CD4-positive, alpha-beta T cell treated with Interleukin-21 for 1 hour (primary cell): ENCODE measurements at places on chromosomes 3 and 15.
A peak's percentile ranks its signal among the peaks of the same experiment; 100 is the strongest.

DNA sequence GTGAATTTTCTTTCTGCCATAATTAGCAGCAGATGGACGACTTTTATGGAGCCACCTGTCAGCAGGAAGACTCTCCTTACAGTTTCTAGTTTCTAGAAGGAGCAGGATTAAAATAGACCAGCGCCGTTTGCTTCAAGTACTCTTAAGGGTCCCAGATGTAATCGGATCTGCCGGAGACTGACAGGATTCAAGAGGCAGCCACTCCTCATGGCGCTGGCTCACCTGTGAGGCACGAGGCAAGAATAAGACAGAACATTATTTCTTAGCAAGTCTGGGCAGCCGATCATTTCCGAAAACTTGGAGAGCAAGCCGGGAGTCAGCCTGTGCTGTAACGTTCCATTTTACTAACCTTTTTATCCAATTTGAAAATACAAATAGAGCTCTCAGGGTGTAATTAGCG lies 410.4 kb upstream of the RORA start:
- no peak for DNase-seq

DNA sequence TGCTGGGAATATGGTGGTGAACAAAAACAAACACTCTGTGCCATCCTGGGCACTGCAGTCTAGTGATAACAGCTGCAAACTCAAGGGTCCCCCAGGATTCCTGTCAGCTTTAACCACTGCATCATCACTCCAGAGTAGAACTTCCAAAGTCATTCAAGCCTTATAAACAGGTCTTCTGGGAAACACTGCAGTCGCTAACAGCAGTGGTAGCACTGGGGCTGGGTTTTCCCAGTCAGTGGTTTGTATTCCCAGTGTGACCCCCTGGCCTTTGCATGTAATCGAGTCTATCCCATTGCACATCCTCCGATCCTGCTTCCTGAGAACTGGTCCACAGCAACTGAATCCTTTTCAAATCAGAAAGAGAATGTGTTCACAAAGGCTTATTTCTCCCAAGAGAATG lies 623.5 kb downstream of the EDEM1 start:
- no peak for DNase-seq

DNA sequence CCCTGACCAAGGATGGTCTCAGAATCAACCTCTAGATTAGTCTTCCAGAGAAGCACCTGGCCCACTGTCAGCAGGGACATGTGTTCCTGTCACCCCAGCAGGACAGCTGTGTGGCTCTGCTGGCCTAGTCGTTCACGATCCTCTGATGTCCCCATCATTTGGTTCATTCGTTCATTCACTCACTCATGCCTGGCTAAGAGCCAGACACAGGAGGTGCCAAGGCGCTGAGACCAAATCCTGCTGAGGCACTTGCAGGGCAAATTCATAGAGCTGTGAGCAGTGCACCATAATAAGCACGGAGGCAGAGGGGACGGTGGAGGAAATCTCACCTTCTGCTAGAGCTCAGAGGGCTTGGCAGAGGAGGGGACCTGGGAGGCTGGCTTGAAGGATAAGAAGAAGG lies 49.9 kb upstream of the FGD5 start:
- no peak for DNase-seq

- DNase-seq: no peak
Measured at GRCh38 chr3:195395208-195395816, 47.5 kb downstream of the ACAP2 start.

GRCh38 chr3:14147066-14147435 lies 22.2 kb downstream of the TMEM43 start:
- DNase-seq: no peak

- peak; percentile 72 for DNase-seq
Measured at GRCh38 chr3:133487920-133488540, 85.5 kb upstream of the CDV3 start.

- no peak for DNase-seq
Measured at GRCh38 chr3:188683032-188683521, 488.7 kb upstream of the TPRG1 start.

DNA sequence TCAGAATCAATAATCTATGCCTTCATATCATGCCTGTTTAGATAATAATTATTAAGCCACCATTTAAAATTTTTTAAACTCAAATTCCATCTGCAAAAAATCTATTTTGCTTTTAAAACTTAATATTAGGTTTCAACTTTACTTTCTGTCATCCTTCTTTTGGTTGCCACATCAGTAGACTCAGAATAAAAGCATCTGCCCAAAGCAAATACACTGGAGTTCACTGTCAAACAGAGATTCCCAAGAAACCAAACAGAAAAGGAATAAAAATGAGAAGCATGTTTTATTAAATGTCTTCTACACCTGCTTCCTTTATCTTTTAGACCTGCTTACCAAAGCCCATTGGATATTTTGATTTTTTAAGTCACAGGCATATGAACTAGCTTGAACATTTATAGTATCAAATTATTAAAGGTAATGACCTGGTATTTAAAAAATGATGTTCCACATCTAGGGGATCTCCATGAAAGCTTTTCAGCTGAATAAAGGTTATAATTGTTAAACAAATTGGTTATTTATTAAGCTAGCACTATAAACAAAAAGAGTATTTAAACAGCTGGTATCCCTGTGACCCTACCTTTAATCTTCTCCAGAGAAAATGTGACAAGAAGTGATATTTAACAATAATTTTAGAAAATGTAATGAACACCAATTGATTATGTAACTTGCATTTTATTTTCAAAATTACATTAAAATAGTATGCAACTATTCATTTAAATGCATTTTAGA lies 62.5 kb downstream of the ALCAM start:
- no peak for DNase-seq

DNA sequence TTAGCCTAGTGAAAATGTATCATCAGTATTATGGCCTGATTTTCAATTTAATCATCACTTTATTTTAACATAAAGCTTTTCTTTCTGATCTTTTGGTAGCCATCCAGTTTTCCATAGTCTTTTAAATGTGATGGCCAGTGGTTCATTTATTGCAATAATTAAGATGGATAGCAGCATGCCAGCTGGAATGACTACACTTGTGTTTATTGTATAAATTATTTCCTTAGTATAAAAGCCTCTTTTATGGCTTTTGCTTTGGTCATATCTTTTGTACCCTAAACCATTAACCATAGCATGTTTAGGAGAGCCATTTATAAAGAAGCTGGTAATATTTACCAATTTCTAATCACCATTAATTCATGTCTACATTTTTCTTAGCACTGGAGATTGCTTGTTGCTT lies 31.7 kb downstream of the ALCAM start:
- no peak for DNase-seq

- DNase-seq: peak; percentile 37
Measured at GRCh38 chr15:89399238-89400115, 64.9 kb upstream of the POLG start.

DNA sequence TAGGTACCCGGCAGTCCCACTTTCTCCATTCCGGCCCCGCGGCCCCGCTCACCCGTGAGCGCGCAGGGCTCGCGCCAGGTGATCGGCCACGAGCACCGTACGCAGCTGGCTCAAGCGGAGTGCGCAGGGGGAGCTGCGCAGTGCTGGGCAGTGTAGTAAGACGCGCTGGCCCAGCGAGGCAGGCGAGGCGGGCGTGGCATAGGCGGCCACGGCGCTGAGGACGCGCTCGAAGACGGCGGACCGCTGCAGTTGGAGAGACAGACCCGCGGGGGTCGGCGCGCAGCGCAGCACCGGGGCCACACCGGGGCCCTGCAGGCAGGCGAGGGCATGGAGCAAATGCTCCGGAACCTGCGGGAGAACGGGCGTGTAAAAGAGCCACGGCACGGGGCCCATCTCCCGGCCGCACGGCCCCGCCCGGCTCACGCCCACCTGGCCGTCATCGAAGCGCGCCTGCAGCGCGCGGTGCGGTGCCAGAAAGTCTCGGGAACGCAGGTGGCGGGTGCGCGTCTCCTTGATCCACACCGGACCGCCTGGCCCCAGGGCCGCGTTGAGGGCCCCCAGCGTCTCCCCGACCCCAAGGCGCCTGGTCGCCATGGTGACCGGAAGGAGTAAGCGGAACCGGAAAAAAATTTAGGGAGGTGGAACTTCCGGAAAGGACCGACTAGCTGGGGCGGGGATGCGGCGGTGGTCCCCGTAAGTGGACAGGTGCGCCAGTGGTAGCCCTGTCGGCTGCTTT lies at the start of gene DALRD3:
TSS of gene DALRD3 (minus strand) at position 610 of the 736 bp plus-strand sequence. CDS start at position 594, 16 bp downstream.
- DNase-seq: peak; percentile 71

GRCh38 chr15:36449662-36450145 lies 129.7 kb upstream of the CDIN1 start:
- no peak for DNase-seq

- no peak for DNase-seq
Measured at GRCh38 chr15:61227950-61228936, 859 bp downstream of the RORA start.

GRCh38 chr3:107285197-107285596 lies 92.0 kb upstream of the CCDC54 start:
- DNase-seq: no peak

GRCh38 chr3:89340408-89340807 lies 233.0 kb downstream of the EPHA3 start:
- no peak for DNase-seq

DNA sequence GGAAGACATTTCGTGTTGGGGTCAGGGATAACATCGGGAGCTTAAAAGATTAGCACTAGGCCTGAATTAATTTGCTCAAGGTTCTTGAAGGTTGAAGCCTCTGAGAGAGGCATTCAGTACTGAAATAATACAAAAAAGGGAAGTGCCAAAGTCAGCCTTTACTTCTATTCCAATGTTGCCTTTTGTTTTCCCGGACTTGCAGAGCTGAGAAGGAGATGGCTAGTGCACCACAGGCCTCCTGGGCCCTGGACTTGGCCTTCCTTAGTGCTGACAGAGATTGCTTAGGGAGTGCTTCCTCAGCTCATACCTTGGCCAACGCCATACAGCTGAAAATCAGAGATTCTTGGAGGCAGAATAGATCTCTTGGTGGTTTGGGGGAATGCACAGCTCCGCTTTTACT lies 333.6 kb upstream of the TBL1XR1 start:
- DNase-seq: no peak

- no peak for DNase-seq
Measured at GRCh38 chr3:170910542-170910941, 2.1 kb upstream of the EIF5A2 start.

- DNase-seq: peak; percentile 57
Measured at GRCh38 chr15:39641191-39641889, 60.5 kb downstream of the THBS1 start.

DNA sequence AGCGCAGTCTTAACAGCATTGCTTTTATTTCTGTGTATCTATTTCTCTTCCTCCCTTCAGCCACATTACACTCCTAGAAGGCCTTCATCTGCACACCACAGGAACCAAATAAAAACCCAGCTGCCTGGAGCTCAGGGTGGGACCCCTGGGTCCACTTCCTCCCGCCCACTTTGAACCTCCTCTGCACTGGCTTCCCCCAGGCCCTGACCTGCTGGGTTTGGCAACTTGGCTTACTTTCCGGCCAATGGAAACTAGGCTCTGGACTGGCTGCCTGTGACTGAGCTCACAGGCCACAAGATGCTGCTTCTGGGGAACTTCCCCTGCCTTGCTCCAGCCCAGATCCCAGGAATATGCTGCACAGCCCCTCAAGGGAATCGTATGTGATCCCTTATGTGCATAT lies 89.8 kb downstream of the SEMA5B start:
- no peak for DNase-seq

GRCh38 chr15:63110428-63111026 lies 11.1 kb upstream of the LACTB start:
- DNase-seq: no peak

GRCh38 chr3:87025661-87026645 lies 35.0 kb upstream of the VGLL3 start:
- no peak for DNase-seq

DNA sequence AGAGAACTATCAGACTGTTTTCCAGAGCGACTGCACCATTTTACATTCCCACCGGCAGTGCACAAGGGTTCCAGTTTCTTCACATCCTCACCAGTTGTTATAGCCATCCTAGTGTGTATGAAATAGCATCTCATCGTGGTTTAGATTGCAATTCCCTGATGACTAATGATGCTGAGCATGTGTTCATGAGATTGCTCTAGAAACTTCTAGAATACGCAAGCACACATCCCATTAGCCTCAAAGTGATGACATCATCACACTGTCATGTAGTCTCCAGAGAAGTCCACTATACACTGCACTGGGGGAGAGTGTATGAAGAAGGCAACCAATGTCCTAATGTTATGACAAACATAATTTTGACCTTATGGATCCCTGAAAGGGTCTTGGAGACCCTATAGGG lies 30.1 kb downstream of the FBLN2 start:
- no peak for DNase-seq

GRCh38 chr15:95541301-95541700 lies 789.2 kb upstream of the NR2F2 start:
- no peak for DNase-seq

DNA sequence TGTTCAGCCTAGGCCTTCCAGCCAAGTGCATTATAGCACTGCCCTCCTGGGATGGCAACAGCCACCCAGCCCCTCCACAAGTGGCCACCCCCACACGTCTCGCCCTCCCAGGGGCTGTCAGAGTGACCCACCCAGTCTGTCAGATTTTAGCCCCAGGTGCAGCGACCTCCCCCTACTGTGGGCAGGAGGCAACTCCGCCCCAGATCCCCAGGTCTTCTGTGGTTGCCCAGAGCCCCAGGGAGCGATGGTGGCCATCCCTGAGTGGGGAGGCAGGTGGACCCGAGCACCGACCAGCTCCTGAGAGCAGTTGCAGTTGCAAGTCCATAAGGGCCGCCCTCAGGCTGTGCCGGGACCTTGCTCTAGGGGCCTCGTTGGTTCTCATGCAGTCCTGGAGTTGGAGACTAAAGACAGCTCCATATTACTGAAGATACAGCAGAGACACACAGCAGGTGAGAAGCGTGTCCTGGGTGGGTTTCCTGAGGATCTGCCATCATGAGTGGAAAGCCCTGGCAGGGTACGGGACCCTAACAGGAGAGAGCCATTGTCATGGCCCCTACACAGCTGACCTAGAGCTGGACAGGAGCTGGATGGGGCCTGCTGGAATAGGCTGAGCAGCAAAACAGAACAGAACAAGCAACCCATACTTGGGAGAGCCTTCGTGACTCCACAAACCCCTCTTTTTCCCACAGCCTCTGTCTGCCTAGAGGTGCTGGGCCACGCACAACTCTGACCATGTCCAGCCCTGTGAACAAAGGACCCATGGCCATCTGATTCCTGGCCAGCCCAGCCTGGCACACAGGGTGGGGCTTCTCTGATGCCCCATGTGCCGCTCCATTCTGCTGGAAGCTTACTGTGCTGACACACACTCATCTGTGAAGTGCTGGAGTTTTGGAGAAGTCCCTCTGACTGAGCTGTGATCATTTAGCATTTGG lies 110.3 kb upstream of the ALDH1A3 start:
- no peak for DNase-seq

DNA sequence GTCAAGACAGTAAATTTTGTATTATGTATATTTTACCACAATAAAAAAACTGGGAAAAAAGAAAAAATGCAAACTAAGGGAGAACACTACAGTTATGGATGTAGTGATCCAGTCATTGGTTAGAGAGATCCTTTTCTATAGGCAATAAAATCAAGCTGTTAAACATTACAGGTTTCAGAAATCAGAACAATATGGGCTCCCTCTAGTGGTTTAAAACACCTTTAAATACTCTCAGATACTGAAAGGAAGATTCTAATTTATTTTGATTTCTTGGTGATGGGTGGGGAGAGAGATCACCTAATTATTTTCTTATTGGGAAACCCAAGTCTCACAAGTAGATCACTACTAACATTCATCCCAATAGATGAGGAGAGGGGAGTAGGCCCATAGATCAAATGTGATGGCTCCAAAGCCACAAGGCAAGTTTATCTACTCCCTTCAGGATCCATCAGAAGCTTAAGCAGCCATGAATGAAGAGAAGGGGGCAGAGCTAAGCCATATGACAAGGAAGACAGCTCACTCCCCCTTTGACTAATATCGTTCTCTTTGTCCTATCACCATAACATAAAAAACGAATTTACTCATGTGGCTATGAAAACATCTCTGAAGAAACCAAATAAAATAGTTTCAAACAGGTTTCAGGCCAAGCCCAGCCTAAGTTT lies 118.6 kb downstream of the ANO10 start:
- DNase-seq: peak; percentile 64
